ENCODE measurements at places on chromosomes 11 and 22. TPM values are rescaled to one million over a fixed set of nuclear protein-coding genes. Genes with fewer than 3 reads are reported as not detected.

Gene KRTAP5-2
- not detected for total RNA-seq

DNA sequence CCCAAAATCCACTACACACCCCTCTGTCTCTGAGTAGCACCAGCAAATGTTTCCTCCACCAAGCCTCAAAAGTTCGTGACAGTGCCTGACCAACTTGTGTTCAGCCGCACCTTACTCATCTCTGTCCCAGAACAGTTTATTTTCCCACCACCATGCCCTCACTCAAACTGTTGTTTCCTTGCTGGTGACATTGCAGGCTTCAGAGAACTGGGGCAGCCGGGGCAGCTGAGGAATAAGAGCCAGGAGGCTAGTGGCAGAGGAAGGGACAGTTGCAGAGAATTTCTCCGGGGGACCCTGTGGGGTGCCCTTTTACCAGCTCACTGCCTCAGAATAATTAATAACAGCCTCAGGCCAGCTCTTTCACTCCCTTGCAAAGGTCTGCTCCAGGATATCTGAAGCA lies 709 bp upstream of the KCNE3 start:
- no peak for DNase-seq

- DNase-seq = no peak
These were observed 25.8 kb downstream of the RCN1 start for GRCh38 chr11:32116668-32117067.

DNA sequence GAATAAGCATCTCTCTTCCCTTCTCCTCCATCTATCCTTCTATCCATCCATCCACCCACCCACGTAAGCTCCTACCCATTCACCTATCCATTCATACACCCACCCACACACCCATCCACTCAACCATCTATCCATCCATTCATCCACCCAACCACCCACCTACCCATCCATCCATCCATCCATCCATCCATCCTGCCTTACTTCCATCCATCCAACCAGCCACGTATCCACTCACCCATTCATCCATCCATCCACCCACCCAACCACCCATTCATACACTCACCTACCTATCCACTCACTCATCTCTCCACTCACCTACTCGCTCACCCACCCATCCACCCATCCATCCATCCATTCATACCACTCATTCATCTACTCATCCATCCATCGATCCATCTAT lies 13.2 kb downstream of the TNNT3 start:
- DNase-seq = no peak

Gene POU2AF2
- not detected for total RNA-seq
